ENCODE measurements at places on chromosomes 1 and 21.

DNA sequence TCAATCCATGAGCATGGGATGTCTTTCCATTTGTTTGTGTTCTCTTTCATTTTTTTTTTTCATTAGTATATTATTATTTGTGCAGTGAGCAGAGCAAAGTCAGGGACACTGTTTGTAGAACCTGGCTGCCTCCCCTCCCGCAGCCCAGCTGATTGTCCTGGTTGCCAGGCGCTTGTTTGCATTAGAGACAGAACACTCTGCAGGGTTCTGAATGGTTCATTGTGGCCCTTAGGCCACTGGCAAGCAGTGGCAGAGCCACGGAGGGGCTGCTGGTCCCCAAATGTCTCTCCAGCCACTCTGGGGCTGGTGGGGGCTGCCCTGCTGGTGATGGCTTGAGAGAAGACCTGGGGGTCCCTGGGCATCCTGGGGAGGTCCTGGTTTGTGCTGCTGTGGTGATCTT is 29.0 kb downstream of the ETS2 start:
- DNase-seq, result no peak

DNA sequence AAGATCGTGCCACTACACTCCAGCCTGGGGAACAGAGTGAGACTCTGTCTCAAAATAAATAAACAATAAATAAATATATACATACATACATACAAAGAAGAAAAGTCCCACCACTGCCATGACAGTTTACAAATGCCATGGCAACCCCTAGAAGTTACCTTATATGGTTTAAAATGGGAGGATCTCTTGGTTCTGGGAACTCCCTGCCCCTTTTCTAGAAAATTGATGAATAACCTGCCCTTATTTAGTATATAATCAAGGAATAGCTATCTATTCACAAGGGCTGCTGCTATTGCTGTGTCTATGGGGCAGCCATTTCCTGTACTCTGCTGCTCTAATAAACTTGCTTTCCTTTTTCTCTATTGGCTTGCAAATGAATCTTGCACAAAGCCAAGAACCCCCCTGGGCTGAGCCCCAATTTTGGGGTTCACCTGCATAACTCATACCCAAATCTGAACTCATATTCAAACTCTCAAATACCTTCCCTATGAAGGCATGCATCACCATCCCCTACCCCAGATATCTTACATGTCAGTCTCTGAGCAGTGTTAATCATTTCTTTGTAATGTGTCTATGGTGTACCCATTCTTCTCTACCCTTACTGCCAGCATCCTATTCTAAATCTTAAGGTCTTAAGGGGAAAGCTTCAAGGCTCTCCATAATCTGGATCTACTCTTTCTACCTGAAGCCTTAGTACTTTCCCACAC is 9.0 kb downstream of the GON4L start:
- DNase-seq, result no peak

GRCh38 chr1:161084597-161084988 is 4.8 kb downstream of the NECTIN4 start:
- no peak for DNase-seq

DNA sequence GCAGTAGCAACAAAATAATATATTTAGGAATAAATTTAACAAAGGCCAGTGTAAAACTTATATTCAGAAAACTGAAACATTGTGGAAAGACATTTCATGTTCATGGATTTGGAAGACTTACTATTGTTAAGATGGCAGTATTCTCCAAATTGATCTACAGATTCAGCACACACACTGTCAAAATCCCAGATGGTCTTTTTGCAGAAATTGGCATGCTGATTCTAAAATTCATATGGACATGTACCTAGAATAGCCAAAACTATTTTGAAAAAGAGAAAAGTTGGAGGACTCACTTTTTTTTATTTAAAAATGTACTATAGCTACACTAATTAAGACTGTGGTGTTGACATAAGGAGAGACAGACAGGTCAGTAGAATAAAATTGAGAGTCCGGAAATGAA is 32.0 kb upstream of the SH3D21 start:
- no peak for DNase-seq

DNA sequence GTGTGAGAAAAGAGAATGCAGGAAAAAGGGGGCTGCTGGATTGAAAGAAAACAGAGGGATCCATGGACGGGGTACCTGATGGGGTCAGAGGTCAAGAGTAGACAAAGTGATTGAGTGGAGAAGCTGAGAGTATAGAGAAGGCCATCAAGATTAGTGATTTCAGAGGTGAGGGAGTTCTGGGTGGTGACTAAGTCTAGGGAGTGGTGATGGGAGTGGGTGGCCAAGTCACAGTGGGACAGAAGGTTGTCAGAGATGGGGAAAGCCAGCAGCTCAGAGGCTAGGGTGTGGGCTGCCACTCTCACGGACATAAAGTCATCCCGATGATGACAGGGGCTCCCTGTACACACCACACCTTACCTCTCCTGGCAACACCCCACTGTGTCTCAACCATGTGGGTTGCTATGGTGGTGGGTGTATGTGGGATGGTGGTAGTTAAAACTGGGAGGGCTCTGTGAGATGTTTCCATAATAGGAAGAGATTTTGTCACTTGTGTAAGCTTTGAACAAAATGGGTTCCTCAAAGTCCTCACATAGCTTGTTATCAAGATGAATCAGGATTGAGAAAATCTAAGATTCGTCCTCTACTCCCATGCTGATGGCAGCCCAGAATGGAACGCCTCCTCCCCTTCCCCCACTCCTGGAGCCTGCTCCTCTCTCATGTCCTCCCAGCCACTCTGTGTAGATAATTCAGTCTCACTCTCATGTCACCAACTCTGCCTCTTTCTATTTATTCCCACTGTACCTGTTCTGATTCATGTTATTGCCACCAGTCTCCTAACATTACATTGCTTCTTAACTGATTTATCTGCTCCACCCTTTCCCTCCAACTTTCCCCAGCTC is 20.3 kb upstream of the CSF1 start:
- DNase-seq, result no peak

- DNase-seq, result no peak
These were observed 31.5 kb downstream of the LYST start for GRCh38 chr1:235835226-235835625.
